ENCODE measurements at places on chromosomes 6 and 20.

DNA sequence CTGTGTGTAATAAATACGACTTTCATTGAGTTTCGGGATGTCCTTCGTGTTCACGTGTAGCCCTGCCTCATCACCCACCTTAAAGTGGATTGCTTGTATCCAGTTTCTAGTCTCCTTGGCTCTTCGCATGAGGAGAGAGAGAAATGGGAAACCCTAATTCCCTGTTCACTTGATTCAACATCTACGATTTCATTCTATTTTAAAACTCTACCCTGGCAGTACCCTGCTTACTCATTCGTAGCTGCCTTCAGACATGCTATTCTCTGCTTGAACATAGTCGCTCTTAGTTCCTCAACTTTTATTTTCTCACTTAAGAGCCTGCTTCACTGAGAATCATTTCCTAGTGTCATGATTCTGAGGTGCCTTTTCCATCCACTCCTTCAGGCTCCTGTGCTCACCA, 163.6 kb downstream of the EYA4 start:
- DNase-seq, result no peak

- no peak for DNase-seq
Measured at GRCh38 chr6:135728589-135728988, 122.9 kb upstream of the PDE7B start.

- no peak for DNase-seq
Measured at GRCh38 chr20:37228656-37229055, 33.0 kb downstream of the GHRH start.

GRCh38 chr6:5450073-5450472, 188.8 kb downstream of the FARS2 start:
- no peak for DNase-seq

GRCh38 chr20:38031957-38032356, 1.3 kb downstream of the TTI1 start:
- DNase-seq, result no peak

GRCh38 chr20:49140834-49141233, 47.3 kb downstream of the STAU1 start:
- no peak for DNase-seq

DNA sequence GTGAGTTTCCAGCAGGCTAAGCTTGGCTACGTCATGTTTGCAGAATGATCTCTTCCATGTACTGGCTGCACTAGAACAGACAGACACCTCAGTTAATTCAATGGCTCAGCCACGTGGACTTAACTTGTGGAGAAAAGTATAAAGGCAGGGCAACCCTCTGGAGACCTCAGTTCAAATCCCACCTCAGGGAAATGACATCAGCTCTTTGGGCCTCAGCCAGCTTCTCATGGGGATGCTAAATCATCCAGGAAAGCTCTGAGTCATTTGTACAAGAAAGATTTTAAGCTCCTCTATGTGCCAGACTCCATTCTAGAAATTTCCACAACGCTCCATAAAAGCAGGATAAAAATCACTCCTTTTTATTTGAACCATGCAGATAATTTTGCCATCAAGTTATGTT, 128.5 kb upstream of the SALL4 start:
- no peak for DNase-seq

GRCh38 chr6:119361209-119361608, 11.6 kb upstream of the MAN1A1 start:
- DNase-seq, result no peak

GRCh38 chr20:51208162-51208561, 185.3 kb upstream of the KCNG1 start:
- DNase-seq, result no peak

GRCh38 chr6:1821164-1821512, 211.4 kb downstream of the FOXC1 start:
- DNase-seq, result no peak

DNA sequence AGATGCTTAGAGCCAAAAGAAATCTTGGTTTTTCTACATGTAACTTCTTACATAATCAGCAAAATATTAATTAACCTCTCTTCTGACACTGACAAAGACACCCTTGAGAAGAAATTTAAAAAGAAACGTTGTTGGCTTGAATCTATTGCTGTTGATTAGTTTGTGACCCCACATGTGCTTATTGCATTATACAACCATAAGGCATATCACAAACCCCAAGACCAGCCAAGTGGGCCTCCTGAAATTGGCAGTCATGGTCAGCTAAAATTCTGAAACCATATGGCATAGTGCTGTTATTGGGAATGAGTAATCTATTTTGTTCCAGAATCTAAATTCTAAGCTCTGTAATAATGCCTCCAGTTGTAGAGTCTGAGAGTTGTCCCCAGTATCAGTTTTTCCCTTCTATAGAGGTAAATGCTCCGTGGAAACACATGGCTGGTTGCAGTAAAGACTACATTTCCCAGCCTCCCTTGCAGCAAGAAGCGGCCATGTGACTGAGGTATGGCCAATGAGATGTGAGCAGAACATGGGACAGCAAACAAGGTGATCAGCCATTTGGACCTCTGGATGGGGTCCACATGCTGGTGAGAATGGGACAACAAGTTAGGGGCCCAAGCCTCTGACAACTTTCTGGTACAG, 42.3 kb upstream of the PTPN1 start:
- DNase-seq, result no peak

- DNase-seq, result no peak
Measured at GRCh38 chr6:28922004-28922820, 1.6 kb downstream of the TRIM27 start.

GRCh38 chr6:68754681-68755213, 119.7 kb downstream of the ADGRB3 start:
- no peak for DNase-seq
